ENCODE measurements at places on chromosomes 1 and 21.

GRCh38 chr1:235030919-235031596 is 97.6 kb downstream of the TOMM20 start:
- DNase-seq: no peak

GRCh38 chr1:192654591-192655251 is 18.8 kb downstream of the RGS13 start:
- DNase-seq: no peak

DNA sequence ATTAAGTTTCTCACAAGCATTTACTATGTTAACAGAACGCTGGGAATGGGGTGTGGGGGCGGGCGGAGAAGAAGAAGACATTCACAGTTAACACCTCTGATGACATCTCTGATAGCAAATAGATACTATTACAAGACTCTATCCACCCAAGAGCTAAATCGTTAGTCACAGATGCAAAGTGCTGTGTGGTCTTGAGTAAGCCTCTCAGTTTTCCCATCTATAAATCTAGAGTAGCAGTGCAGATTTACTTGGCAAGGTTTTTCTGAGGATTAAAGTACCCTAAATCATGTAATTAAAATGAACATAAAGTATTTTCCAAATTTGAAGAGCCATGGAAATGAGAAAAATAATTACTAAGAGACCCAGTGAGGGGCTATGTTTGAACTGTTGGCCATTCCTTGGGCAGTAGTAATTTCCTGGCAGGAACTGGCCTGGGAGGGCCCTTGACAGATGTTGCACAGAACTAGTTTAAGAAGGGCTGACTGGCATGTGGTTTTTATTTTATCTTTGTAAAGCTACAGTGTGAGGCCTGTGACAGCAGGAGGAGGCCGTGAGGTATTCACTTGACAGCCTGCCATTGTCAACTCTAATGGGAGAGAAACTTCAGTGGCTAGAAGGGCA is 58.7 kb upstream of the APOBEC4 start:
- DNase-seq: no peak

DNA sequence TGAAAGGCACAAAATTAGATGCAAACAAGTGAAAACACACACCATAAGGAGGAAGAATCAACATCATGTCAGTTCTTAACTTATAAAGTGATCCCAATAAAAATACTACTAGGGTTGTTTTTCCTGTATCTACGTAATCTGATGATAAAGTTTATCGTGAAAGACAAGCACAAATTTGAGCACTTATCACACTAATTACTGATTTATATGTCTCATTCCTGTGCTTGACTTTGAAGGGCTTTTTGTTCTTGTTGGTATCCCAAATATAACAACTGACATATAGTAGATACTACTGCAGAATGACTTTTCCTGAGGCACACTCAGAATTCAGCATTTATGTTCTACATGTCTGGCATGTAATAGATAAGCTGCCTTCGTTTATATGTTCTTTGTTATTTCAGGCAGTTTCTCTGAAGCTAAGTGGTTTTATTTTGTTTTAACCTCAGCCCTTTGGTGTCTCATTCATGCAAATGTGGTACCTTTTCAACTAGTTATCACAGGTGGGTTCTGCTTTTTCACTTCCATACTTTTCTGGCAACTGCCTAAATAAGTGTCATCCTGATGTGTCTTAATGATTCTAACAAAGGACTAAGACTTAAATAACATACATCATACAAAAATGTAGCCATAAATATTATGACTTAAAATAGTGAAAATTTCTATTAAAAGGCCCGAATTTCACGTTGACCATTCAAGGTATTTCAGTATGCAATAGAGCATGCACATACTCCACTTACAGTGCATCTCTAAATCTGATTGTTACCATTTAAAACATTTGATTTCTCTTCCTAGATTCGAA is 73.2 kb downstream of the LRRC8C start:
- no peak for DNase-seq

DNA sequence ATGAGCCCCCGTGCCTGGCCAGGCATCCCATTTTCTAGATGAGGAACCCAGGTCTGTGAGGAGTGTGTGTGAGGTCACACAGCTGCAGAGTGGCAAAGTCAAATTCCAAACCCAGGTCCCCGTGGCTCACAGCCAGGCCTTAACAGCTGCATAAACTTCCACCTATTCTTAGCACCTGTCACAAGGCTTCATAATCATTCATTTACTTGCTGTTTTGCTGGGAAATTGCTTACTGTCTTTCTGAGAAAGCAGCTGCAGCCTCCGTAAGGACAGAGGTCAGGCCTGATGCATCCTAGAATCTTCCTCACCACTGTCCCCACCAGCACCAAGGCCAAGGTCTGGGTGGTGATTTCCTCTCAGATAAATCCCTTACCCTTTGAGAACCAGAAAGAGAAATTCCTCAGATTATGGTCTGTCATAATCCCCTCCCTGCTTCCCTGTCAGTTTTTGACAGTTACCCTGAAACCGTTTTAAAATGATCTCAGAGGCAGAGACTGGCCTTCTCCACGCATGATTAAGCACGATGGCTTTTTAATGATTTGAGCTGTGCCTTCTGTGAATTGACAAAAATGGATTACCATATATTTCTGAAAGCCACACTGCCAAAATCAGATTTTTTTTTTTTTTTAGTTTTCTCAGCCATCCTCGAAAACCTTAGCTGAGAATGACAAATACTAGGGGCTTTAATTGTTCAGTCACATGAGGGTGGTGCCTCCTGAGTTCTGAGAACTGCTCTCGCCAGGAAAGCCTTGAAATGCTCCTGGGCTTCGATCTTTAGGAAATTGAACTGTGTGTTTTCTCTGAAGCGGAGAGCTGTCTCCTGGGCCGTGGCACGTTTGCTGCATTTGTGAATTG is 70.0 kb upstream of the SELENON start:
- DNase-seq: no peak

- DNase-seq: no peak
These were observed 2.1 kb downstream of the ADORA1 start for GRCh38 chr1:203129501-203130231.

GRCh38 chr1:3912809-3913685 is 13.0 kb upstream of the C1orf174 start:
- no peak for DNase-seq

- no peak for DNase-seq
These were observed 89.4 kb upstream of the JAK1 start for GRCh38 chr1:65055747-65056146.

DNA sequence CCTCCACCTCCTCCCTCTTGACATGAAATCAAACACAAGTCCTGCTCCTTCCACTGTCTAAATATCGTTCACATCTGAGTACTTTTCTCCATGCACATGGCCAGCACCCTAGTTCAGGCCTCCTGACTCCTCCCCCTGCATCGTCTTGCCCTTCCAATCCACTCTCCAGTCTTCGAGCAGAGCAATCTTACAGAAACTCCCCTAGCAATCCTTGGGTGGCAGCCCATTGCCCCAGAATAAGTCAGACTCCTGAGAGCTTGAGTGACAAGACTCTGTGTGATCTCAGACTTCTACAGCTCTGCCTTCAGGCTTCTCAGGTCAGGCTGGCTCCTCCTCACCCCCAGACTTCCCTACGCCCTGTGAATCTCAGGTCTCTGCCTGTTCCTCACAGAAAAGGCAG is 5.5 kb downstream of the SH2D2A start:
- DNase-seq: no peak

- DNase-seq: no peak
These were observed 3.6 kb downstream of the ETS2 start for GRCh38 chr21:38809198-38809878.

- DNase-seq: no peak
These were observed 3.1 kb upstream of the TINAGL1 start for GRCh38 chr1:31573261-31573660.

DNA sequence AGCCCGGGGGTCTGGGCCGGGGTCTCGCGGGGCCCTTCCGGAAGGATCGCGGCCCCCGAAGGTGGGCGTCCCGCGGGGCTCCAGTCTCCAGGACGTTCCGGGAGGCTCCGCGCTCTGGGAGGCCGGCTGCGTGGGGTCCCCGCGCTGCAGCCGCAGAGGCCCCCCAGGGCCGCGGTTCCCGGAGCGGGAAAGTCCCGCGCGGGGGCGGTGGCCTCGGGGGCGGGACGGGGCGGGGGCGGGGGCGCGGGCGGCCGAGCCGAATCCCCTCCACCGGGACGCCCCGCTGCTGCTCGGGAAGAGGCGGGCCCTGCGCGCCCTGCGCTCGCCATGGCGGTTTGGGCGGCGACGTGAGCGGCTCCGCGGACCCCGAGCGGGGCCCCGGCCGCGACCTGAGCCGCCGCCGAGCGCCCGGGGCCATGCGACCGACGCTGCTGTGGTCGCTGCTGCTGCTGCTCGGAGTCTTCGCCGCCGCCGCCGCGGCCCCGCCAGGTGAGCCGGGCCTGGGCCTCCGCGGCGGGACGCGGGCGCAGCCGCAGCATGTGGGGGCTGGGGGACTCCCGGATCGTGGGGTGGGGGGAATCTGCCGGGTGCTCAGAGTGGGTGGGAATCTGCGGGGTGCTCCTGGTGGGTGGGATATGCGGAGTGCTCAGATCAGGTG is at the start of gene IFNGR2:
Gene IFNGR2 (plus strand): TSS at position 286 of the 658 bp plus-strand sequence. CDS start 131 bp downstream, at position 417.
- DNase-seq: no peak

- DNase-seq: no peak
These were observed 11.8 kb downstream of the PSEN2 start for GRCh38 chr1:226882187-226882586.

DNA sequence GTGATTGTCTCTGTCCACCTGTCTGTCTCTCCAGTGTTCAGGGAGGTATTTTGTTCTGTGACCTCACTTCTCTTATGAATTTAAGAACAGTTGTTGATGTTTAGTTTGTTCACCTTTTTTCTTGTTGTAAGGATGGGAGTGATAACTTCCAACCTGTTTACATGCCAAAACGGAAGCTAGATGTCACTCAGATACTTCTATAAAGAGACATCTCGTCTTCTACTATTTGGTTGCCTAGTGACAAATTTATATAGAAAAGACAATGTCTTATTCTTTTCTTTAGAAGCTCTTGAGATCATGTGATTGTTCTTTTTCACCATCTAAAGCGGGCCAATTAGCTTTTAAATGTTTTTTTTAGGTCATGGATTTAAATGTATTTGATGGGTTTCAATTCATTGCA is 33.8 kb downstream of the PRSS38 start:
- DNase-seq: no peak

GRCh38 chr1:25779894-25780293 is 20.1 kb upstream of the SELENON start:
- DNase-seq: no peak

DNA sequence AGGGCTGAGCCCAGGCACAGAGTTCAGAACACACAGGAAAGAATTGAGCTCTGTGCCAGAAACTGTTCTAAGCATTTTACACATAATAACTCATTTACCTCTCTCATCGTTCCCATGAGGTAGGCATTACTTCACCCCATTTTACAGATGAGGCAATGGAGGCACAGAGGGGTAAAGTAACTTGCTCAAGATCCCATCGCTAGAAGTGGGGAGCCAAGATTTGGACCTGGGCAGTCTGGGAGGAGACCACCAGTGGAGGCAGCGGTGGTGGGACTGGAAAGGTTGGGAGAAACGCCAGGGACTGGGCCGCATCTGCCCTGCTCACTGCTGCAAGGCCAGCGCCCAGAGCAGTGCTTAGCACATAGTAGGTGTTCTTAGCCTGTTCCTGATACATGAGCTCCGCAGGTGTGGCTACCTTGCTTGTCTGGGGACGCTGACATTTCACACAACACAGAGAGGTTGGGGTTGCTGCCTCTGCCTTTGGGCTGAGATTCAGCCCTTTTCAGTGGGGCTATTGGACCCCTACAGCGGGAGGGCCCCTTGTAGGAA is 27.8 kb upstream of the EPS8L3 start:
- DNase-seq: no peak

- no peak for DNase-seq
These were observed 66.3 kb downstream of the TAS1R2 start for GRCh38 chr1:18793164-18793563.
